ENCODE measurements at places on chromosomes 2 and 18. TPM values are rescaled to one million over a fixed set of nuclear protein-coding genes. Genes with fewer than 3 reads are reported as not detected.

- DNase-seq: no peak
Observed at GRCh38 chr2:32937602-32938448, 8.9 kb upstream of the LTBP1 start.

DNA sequence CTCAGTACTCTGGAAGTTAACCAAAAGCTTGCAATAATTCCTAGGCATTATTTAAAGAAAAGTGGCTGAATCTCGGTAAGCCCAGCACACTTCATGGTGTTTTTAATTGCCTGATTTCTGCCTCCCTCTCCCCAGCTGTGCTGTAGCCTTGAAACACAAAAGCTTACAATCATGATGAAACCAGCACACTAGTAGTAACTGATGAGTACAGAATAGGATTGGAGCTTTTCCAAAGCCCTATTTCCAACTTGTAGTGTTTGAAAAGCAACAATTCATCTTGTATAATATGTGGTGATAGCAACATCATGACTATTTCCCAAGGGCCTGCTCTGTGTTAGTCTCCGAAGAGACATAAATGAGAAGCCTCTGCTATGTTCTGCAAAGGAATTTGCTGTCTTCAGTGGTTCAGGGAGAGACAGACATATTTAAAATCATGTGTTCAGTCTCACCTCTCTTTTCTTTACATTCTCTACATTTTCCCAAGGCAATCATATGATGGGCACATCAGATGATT is 1015.0 kb downstream of the BCL11A start:
- DNase-seq: no peak

DNA sequence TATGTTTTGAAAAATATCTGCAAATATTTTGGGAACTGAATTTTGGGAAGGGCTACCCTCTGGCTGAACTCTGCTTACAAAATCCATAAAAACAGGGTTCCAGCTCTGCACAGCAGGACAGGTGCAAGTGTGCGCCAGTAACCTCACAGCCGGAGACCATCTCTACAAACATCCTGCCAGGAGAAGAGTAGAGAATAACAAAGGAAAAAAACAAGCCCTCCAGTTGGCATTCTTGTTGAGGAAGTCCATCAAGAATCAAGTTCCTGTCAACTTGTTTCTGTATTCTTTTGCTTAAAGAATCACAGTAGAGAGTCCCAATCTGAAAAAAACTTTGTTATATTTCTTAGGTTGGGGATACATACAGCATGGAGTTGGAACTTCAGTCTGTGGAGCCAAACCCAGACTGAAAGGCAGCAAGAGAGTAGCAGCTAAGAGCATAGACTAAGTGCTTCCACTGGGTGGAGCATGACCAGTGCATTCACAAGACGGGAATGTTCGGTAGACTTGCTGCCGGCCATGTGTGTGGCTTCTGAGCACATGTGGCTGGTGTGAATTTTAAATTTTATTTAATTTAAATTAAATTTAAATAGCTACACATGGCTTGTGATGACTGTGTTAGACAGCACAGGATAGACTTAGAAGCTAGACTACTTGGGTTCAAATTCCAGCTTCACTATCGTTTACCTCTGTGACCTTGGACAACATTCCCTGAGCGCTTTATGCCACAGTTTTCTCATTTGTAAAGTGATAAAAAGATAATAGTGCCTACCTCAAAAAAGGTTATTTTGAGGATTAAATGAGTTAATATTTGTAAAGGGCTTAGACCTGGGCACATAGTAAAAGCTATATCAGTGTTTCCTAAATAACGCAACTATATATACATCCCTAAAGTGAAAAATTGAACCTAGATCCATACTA is 41.9 kb downstream of the SPTBN1 start:
- peak; percentile 58 for DNase-seq

DNA sequence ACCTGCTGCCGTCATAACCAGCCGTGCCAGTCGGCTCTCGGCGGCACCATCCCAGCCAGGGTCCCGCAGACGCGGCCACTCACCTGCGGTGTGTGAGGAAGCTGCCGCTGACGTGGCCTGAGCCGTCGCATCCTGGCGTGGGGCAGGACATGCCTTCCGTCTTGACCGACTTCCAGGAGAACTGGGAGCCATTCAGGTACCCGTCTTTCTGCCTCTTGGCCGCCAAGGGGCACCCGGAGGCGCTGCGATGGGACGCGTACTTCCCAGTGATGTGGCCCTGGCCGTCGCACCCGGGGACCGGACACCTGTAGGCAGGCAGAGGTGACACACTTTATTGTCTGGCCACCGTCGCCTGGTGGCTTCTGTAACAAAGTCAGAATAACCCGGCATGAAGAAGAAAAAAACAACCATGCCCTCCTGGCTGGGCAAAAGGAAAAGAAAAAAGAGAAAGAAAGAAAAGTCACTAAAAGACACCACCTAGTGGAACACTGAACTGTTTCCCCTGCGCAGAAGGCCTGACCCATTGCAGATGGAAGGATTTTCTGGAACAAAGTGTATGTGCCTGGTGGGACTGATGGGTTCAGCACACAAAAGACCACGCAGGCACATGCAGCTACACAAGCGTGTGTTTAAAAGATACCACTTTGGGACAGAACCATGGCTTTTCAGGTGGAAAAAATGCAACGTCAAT is 94.9 kb upstream of the PXDN start:
- DNase-seq: no peak

DNA sequence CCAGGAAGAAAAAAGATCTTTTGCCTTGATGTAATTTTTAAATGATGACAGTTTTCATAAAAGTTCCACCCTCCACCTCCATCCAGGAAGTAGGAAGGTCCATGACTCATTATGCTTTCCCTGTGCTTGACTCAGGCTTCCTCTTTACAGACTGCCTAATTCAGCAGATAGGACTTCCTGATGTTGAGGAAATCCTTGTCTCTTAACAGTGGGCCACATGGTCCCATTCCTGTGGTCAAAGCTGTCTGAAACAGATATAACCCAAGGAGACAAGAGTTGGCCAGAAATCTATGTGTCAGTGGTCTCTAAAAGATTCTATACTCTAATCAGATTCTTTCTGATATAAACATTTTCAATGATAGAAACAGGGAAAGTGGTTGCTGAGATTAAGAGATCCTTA is 119.1 kb downstream of the BAZ2B start:
- no peak for DNase-seq

GRCh38 chr2:56464613-56465012 is 280.8 kb downstream of the CCDC85A start:
- no peak for DNase-seq

DNA sequence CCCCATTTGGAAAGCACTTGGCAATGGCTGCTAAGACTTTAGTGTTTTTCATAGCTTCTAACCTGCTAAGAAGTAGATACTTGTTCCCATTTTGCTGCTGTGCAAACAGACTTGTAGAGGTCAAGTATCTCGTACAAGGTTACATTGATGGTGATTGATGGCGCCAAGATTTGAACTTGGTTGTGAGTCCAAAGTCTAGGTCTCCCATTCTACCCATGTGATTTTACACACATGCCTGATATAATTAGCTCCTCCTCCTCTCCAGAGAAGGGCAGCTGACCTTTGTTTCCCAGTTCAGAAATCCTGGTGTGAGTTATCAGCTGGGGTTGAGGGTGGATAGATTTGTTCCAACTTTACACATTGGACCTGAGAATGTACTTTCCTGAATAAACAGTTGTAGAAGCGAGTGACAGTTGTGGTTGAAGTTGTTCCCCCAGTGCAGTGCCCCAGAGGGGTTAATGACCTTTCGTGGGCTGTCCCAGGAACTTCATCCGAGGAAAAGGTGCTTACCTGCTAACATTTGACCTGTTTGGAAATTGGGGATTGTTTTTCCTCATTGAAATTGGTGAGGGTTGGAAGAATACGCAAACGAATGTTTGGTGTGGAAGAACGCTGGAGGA is 10.4 kb downstream of the TCF7L1 start:
- no peak for DNase-seq

- DNase-seq: peak; percentile 66
Observed at GRCh38 chr2:38515155-38516074, 87.3 kb downstream of the HNRNPLL start.

DNA sequence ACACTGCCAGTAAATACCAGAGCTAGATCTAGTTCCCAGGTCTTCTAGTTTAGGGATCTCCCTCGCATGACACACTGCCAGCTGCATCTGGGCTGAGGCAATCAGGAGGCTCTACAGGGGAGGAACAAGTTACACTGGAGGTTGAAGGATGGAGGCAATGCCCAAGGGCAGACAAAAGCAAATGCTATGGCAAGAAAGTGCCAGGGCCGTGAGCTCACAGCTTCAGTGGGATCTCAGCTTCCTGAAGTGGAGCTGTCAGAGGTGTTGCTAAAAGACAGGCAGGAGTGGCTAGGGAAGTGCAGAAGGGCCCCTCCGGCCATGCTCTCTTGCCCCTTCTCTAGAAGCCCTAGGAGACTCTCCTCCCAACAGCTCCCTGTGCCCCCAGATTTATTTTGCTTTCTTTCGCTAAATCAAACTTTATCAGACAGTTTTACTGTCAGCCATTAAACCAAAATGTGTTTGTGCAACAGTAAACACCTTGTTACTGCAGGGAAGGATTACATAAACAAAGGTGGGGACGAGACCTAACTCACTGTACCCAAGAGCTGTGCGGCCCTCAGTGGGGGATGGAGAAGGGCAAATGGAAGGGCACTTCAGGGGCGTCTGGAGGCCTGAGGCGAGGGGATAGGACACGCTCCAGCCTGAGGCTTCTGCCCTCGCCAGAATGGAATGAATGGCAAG is 39.4 kb upstream of the PKDCC start:
- DNase-seq: no peak

- no peak for DNase-seq
Observed at GRCh38 chr18:54916507-54916906, 42.8 kb downstream of the CCDC68 start.

DNA sequence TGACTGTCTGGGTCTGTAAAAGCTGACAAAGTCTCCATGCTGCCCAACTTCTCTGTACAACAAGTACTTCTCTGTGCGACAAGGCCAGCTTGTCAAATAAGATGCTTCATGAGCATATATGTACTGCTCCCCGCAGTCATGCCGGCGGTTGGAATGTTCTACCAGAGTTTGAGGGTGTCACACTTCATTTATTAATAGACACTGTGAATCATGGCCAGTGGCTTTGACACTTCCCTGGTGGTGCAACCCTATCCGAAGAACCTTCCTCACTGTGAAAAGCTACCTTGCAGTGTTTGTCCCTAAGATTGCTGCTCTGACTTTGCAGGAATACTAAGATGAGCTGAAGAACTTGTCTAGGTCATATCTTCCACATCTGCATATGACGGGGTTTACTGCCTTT is 120.9 kb upstream of the NRP2 start:
- no peak for DNase-seq

GRCh38 chr2:68970566-68971265 is 3.7 kb upstream of the GKN1 start:
- DNase-seq: peak; percentile 46

- no peak for DNase-seq
Observed at GRCh38 chr2:152627351-152627957, 89.8 kb downstream of the PRPF40A start.

- no peak for DNase-seq
Observed at GRCh38 chr2:19474128-19474527, 115.7 kb upstream of the OSR1 start.

GRCh38 chr2:70241340-70241739 is 7.1 kb downstream of the TIA1 start:
- no peak for DNase-seq

- DNase-seq: no peak
Observed at GRCh38 chr18:80233201-80233835, 14.0 kb downstream of the PARD6G start.

DNA sequence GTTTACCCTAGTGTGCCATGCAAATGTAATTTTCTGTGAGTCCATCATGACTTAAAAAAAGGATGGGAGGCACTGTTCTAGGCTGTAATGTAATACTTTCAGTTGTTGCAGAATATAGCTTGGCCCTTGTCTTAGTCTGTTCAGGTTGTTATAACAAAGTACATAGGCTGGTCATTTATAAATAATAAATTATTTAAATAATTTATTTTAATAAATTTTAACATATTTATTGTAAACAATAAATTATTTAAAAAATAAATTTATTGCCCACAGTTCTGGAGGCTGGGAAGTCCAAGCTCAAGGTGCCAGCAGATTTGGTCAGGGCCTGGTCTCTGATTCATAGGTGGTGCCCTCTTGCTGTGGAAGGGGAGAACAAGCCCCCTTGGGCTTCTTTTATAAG is 35.2 kb downstream of the RAPGEF4 start:
- no peak for DNase-seq

DNA sequence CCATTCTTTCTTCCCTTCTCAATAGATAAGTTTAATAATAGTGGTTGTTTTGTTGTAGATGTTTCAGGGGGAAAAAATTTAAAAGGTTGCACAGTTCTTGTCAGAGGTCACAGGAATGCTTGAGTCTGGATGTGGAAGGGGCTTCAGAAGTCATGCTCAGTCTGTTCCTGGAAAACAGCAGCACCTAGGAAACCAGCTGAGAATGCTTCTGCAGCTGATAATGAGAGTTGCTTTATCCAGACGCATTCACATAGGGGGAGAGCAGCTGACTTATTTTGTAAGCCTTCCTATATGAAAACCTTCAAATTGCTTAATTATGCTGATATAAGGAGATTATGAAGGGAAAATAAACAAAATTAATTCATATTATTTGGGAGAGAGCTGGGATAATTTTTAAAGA is 235.5 kb downstream of the GULP1 start:
- peak; percentile 55 for DNase-seq

GRCh38 chr2:111231532-111232252 is 111.0 kb downstream of the BCL2L11 start:
- no peak for DNase-seq

DNA sequence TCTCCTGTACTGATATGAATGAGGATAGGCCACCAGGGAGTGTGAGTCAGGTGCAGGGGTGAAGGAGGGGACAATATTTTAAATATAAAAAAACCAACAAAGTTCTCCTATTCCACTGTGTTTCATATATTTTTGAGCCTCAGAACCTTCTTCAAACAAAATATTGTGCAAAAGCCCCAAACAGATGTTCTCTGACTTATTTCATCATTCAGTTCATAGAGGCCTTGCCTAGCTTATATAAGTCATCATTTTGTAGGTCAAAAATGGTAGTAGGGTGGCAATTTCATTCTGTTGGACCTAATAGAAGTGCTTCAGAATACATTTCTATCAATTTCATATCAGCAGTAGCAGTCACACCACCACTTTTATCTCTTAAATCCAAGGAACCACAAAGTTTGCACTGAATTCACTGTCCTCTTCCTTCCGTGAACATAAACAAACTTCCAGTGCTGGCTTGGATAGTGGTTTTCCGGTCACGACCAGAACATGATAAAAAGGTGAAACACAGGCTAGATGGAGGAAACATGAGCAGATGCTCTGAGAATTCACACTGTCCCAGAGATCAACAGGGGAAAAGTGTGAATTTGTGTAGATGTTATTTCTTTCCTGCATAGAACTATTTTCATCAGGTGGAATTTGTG is 99.1 kb downstream of the EN1 start:
- DNase-seq: no peak

GRCh38 chr2:168626647-168627046 is 170.6 kb downstream of the CERS6 start:
- no peak for DNase-seq

Gene ACTR2
- polyA plus RNA-seq: 110 TPM

Gene UGT1A8
- polyA plus RNA-seq: not detected

Gene NPHP1
- 5.1 TPM for polyA plus RNA-seq

Gene ALPG
- not detected for polyA plus RNA-seq

Gene FEZ2
- 65.0 TPM for polyA plus RNA-seq

Gene G6PC2
- not detected for polyA plus RNA-seq

Gene PLCL1
- 20.7 TPM for polyA plus RNA-seq

Gene MRPS5
- polyA plus RNA-seq: 61.1 TPM

Gene LIPT1
- polyA plus RNA-seq: 8.2 TPM

Gene PSMA8
- not detected for polyA plus RNA-seq

Gene ATAD2B
- 11.2 TPM for polyA plus RNA-seq

Gene NDC80
- polyA plus RNA-seq: 8.9 TPM

Gene RNF125
- 16.0 TPM for polyA plus RNA-seq

Gene NAB1
- 57.9 TPM for polyA plus RNA-seq

Gene SRBD1
- 10.6 TPM for polyA plus RNA-seq

Gene ARPC2
- polyA plus RNA-seq: 212 TPM

Gene CRYBA2
- not detected for polyA plus RNA-seq

Gene PTPRN
- 0.12 TPM for polyA plus RNA-seq
